Stimulated activated CD4-positive, alpha-beta T cell treated with anti-CD3 and anti-CD28 coated beads, Interleukin-15, amount 100 ng/mL, for 1 hour (primary cell): ENCODE measurements at places on chromosomes 11 and 22.

DNA sequence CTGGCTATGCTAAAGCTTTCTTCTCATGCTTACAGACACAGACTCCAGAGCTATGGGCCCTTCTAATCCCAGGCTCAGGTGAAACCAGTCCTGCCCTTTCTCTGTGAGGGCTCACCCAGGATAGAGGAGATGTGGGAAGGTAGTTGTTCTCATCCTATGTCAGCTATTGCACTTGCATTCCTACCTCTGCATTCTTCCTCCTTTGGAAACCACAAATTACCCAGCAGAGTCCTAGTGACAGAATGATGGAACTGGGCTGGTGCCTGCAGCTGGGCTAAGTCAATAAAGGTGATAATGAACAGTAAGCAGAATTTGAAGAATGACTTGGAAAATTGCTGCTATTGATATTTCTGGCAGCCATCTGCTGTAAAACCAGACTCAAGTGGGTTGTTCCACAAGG, 560.0 kb downstream of the TMEM135 start:
- DNase-seq = no peak

- no peak for DNase-seq
Observed at GRCh38 chr11:17640493-17641164, 78.7 kb upstream of the MYOD1 start.

DNA sequence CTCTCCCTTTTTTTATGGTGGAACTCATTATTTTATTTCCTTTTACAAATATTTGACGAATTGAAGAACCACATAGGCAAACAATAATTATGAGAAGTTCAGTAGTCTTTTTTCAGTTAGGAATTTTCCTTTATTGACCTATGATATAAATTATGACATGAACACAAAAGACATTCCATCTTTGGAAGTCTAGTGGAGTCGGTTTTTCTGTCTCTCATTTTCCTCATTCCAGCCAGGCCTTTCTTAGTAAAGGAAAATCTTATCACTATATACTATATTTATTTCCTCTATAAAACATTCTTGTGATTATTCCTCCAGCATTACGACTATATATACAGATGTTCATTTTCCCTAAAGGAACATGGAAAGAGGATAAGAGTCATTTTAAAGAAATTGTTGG, 1046.1 kb downstream of the DLG2 start:
- DNase-seq = no peak

GRCh38 chr11:64259533-64260067, 8.3 kb downstream of the PLCB3 start:
- DNase-seq = no peak

DNA sequence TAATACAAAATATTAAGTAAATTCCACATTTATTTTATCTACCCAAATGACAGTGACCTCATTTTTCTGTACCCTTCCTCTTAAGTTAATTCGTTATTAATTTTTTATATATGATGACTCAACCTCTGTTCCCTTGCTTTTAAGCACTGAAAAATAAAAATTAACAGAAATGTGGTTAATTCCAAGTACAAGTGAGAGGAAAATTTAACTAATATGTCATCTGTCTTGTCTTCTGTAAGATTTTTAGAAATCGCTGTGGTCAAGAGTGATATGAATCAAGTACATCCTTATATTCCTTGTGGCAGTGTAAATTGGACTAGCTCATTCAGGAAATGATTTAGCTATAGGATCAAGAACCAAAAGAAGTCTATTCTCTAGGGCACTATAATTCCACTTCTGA, 74.5 kb downstream of the PDHX start:
- no peak for DNase-seq

DNA sequence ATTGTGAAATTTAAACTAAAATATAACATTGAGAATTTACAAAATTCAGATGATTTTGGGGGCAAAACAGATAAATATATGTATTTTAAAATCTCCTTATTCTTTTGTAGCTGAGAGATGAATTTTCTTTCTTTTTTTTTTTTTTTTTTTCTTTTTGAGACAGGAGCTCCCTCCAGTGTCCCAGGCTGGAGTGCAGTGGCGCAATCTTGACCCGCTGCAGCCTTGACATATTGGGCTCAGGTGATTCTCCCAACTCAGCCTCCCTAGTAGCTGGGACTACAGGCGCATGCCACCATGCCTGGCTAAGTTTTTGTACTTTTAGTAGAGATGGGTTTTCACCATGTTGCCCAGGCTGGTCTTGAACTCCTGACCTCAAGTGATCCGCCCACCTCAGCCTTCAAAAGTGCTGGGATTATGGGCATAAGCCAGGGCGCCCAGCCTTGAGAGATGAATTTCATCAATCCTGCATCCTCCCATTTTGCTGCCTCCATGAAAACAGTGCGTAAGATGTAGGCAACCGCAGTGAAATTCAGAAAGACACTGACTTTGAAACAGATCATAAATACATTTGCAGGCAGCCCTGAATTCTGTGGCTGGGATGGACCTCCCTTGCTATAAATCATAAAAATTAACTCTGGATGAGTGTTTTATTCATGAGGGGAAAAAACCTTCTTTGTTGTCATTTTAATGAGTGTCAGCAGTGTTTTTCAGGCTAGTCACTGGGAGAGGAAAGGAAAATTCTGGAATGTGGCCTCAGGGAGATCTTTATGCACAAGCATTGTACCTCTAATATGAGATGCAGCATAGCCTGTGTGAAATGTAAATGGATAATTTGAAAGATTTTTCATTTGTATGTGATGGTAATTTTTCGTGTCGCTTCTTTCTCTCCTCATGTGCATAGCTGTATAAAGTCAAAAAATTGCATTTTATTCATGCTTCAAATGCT, 14.4 kb downstream of the ELMOD1 start:
- DNase-seq = no peak
